ENCODE measurements at places on chromosomes 12 and 14.
A peak's percentile ranks its signal among the peaks of the same experiment; 100 is the strongest.

DNA sequence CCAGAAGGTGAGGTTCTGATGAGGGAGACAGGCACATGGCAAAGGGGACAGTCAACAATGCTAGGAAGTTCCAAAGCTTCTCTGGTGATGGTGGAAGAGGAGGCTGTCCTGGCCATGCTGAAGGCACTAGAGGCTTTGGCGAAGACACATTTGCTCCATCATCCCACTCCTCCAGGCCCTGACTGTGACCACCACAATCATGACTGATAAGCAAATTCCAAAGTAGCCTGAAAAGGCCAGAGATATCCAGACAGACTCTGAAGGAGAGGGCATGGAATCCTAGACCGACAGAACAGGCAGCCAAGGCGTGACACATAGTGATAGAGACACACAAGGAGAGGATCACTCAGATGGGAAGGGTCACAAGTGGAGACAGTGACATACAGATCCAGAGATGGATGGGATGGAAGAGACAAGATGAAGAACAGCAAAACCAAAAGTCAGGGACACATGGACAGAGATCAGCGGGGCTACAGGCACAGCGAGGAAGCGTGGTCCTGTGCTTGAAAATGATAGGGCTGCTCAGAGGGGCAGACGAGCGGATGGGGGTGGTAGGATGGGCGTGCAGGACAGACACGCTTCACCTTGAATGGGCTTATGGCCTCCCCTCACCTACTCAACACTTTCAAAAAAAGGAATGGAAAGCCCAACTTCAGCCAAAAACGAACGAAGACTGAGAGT, 1.3 kb downstream of the ZFHX2 start:
- no peak for DNase-seq

DNA sequence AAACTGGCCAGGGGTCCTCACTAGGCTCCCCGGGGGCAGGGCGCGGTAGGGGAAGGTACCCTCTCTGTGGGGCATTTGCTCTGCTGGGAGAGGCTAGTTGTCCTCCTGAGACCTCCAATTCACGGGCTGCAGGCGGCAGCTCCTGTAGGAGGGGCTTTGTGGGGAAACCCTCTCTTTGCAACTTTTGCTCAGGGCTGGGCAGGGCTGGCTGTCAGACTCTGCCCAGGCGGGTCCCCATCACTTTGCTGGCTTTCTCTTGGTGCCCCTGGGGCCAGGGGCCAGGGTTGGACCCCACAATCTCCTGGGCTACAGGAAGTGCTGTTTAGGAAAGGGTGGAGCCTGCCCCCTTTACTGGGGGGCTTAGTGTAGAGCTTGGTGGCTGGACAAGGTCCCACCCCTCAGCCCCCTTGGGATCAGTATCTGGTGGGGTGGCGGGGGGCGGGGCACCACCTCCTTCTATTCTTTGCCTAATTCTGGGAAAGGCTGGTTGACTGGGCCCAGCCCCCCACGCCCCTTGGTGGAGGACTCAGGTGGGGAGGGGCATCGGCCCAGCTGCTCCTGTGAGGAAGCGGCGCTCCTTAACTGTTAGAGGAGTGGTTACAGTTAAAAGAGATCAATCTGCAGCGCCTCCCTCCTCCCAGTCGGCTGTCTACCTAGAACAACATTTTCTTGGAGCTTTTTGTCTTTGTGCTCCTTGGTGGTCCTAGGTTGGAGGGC, 918.7 kb downstream of the AACS start:
- DNase-seq = peak; percentile 58

DNA sequence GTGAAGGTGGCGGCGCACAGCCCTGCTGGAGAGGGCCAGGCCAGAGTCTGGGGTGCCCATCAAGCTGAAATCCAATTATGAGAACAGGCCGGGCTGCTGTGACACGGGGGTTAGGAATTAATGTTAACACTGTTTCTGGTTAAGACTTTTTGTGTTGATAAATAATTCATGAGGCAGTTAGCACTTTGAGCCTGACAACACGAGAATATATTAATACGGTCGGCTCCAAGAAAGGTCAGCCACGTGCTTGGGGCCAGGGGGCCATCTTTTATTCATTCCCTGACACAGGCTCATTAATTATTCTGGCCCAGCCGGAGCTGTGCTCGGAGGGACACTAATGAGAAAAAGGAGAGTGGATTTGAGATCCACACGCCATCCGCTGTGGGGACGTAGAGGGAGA, 45.1 kb downstream of the FBRSL1 start:
- no peak for DNase-seq

DNA sequence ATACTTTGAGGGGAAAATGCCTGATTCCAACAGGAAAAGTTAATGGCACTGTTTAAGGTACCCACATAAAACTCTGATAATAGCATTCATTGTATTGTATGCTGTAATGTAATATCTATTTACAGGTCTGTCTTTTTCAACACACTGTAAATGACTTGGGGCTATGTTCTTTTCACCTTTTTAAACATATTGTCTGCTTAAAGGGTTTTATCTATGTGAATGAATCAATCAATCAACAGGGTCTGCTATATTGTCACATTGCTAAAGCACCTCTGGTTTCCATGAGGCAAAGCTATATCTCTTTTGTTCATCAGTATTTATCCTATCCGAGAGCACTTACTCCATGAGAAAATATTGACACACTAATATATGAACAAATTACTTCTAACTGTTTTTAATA, 288.0 kb downstream of the SLC6A15 start:
- DNase-seq = no peak

- peak; percentile 42 for DNase-seq
Observed at GRCh38 chr12:49109641-49110463, 795 bp downstream of the LMBR1L start.

DNA sequence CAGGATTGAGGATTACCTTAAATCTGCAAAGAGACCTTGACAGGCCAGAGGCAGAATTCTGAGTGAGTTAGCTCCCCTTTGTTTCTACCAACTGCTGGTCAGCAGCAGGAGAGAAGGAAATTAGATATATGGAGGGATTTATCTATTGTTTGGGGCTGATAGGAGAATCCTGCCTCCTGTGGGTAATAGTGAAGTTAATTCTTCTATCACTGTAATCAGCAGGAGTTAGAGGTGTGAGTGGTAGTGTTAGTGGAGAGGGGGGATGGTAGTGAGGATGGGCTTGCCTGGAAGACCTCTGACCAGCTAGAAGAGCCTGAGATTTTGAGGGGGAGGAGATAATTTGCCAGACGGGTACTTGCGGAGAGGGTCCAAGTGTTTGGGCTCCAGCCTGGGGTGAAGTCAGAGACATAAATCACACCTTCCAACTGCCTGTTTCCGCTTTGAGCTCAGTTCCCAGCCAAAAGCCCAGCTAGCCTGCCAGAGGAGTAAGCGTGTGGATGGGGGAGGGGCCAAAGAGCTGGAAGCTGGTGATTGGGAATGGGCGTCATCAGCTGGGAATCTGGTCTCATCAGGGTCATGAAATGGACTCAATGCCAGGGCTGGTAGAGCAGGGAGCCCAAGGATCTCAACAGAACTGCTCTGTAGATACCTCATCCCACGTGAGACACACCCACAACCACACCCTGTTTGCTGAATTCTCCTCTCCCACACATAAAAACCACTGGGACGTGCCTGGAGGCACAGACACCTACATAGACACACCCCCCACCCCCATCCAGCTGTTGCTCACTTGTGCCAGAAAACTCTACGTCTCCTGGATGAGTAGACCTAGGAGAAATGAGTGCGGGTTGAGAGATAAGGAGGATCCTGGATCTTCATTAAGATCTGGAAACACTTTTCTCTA, 13.1 kb upstream of the ITGA5 start:
- DNase-seq = no peak

GRCh38 chr12:121223292-121224285, 13.7 kb downstream of the P2RX4 start:
- no peak for DNase-seq

- DNase-seq = no peak
Observed at GRCh38 chr12:46383654-46384450, 11.3 kb upstream of the SLC38A2 start.

All from NCI-H510A treated with DMSO at 0.1 percent for 48 hours (cell line).